Stimulated activated CD8-positive, alpha-beta memory T cell treated with anti-CD3 and anti-CD28 coated beads, Interleukin-4, amount 100 ng/mL, for 4 hours (primary cell): ENCODE measurements at places on chromosomes 5 and 9.
A peak's percentile ranks its signal among the peaks of the same experiment; 100 is the strongest.

DNA sequence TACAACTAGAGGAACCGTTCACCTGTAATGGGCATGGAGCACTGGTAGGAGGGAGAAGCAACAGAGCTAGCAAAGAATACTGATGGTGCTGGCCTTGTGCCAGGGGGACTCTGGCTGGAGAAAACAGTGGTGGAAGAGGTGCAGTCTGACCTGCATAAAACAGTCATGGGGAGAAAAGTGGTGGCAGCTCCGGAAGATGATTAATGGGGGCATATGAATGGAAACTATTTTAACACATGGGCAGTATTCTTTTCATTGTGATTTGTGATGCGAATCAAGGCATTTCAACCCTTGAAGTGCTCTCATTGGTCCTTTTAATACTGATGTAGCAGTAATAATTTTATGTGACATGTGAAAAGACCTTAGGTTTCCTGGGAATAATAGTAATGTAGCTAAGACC, 219.6 kb downstream of the ADAMTS6 start:
- DNase-seq = no peak

GRCh38 chr5:91024727-91025126, 358.4 kb downstream of the ARRDC3 start:
- DNase-seq = no peak

DNA sequence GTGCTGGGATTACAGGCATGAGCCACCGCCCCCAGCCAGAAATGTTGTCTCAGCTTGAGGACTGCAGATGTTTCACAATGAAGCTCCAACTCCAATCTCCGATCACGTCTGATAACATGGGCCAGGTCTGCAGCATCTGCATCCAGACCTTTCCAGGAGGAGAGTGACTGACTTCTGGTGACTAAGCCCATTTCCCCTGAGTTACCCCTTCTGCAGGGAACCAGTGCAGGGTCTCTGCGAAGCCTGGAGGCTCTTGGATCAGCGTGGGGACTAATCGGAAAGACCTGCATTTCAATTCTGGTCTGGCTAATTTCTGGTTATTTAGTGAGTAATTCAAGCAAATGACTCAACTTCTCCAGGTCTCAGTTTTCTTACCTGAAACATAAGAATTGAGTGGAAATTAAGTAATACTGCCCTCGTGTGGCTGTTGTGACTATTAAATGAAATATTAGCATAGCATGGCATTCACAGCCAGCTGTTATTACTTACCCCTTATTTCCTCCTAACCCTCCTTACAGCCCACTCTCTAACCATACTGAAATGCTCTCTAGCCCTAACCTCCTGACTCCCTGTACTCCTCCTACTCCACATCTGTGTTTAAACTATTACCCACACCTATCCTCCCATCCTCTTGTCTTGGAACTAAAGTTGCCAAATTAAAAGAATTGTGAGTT, 2.2 kb upstream of the GNPDA1 start:
- DNase-seq = no peak

DNA sequence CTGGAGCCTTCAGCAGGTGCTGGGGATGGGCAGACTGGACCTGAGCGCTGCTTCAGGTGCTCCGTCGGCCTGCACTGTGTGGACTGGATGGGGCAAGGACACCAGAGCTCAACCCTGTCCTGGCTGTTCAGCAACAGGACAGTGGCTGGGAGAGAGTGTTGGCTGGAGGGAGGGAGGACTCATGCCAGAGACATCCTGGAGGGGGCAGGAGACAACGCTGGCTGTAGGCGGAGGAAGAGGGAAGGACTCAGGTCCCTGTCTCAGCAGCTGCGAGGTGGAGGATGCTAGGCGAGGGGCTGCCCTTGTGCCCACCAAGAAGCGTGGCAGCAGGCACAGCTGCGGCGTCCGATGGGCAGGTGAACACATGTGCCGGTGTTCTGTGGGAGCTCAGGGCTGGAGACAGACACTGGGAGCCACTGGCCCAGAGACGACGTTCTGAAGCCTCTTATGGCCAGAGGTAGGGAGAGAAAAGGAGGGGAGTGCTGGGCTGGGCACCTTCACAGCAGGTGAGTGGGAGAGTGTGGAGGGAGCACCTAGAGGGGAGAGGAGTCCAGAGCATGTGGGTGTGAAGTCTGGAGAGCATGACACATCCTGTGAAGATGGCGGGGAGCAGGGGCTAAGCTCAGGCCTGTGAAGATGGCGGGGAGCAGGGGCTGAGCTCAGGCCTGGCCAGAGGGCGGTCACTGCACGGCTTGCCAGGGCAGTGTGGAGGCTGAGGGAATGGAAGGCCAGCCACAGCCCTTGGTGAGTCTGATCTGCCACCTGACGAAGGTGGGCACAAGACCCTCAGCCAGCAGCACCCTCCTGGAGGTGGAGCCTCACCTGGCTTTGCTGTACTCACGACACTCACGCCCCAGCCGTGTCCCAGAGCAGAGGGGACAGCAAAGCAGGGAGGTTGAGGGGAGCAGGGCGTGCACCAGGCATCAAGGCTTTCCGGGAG, 79.1 kb upstream of the FCN1 start:
- no peak for DNase-seq

- no peak for DNase-seq
Measured at GRCh38 chr9:124755061-124755460, 16.1 kb downstream of the NR6A1 start.

DNA sequence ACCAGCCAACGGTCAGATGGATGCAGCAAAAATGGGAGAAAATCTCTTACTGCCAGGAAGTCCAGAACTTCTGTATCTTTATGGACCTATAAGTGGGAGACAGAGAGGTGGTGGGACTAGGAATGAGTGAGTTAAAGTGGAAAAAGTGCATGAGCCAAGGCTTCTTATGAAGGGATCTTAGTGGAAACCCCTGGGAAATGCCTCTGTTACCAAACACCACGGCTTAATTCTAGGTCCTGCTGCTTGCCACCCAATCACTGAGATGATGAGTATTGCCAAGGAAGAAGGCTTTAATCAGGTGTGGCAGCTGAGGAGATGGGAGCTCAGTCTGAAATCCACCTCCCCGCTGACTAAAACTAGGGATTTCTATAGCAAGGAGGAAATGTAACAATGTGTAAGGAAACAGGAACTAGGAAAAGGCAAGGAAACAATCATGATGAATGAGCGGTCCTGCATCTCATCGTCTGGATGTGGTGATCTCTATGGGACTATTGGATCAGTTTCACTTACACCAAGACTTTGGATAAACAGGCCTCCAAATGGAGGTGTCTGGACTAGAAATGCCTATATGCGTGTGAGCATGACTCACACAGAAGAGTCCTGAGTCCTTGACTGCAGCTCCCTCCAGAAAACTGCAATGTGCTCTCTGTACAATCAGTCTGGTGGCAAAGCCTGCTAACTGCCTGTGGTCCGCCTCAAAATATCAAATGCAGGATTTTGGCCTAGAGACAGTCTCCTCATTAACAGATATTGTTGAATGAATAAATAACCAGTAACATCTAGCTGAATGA, 98.2 kb upstream of the PRR16 start:
- DNase-seq = no peak

DNA sequence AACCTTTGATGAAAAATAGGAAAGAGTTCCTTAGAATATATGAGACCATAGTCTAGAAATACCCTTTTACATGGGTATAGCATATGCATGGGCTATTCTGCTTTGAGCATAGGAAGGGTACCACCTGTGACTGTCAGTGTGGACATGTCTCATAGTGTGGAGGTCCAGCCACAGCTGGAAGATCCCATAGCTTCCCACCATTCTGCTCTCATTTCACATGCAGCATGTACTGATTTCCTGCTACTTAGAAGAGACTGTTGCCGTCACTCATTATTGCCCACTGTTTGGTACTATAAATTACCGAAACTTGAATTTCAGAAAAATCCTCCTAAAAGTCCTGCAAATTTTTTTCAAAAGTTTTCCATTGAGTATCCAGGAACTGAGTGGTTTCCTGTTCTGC, 477.8 kb upstream of the DAB2 start:
- no peak for DNase-seq

DNA sequence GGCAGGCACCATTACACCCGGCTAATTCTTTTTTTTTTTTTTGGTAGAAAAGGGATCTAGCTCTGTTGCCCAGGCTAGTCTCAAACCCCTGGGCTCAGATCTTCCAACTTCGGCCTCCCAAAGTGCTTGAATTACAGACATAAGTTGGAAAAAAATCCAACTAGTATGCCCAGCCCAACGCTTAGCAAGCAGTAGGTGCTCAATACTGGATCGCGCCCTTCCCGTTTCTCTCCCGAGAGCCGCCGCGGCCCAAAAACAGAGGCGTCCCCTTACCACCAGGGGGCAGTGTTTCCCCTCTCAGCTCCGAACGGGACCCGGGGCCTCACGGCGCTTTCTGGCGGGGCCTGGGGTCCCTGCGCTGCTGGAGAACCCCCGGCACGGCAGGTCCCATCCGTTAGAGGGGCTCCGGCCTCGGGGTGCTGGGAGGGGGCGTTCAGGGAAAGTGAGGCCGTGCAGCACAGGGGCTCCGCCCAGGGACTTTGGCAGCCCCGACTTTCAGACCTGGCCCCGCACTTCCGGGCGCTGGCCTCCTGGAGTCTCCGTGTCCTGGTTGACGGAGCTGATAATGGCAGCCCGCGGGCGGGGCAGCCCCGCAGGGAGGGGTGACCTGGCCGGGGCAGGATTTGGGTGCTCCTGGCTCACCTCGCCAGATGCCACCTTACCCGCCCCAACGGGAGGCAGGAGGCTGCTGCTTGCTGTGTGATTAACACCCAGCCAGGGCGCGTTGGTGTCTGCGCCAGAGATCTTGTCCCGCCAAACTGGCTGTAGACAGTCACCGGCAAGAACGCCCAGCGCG, 15.2 kb downstream of the PTGES start:
- DNase-seq = peak; percentile 65

- no peak for DNase-seq
Measured at GRCh38 chr9:122370303-122370702, 521 bp upstream of the PTGS1 start.

GRCh38 chr5:116068028-116068632, 16.7 kb upstream of the COMMD10 start:
- no peak for DNase-seq

DNA sequence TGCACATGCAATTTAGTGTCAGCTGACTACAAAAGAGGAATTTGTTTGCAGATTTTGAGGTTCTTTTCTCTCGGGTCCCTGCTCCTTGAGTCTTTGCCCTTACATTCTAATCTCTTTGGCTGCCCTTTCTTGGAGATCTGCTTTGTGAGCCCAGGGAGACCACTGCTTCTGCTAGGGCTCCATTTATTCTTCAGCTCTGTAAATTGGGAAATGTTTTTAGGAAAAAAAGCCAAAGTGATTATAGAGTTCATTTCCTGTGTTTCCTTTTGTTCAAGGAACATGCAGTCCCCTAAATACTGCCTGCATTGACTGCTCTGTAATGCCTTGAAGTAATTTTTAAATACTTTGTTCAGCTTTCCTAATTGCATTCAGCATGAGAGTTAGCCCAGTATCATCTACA, 197.4 kb downstream of the CSNK1G3 start:
- no peak for DNase-seq

- no peak for DNase-seq
Measured at GRCh38 chr5:154464438-154464837, 13.6 kb downstream of the HAND1 start.

DNA sequence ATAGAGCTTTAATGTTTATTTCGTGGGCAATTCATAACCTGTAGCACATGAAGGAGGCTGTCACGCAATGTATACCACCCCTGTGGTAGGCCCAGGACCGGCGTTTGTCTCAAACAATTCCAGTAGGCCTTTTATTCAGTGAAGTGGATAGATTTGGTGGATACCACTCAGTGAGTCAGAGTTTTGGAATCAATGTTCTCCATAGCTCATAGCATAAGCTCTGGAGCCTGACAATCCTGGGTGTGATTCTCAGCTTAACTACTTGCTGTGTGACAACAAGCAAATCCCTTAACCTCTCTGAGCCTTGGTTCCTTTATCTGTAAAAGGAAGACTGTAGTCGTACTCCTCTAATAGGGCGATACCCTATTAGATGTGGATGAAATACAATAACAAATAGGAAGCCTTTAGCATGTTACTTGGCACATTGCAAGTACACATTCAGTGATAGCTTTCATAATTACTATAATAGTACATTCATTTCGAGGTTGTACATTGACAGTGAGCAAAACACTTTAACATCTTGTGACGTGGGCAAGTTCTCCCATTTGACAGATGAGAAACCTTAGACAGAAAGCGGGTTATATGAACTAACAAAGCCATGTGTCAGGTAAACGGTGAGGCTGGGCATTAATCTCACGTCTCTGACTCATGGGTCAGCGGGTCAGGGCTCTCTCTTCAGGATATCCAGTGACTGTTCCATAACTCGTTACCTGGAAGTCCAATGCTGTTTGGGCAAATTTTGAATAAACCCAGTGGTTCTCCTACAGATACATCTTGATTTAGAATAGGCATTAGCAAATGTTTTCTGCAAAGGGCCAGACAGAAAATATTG, 130.8 kb downstream of the C9orf152 start:
- no peak for DNase-seq

DNA sequence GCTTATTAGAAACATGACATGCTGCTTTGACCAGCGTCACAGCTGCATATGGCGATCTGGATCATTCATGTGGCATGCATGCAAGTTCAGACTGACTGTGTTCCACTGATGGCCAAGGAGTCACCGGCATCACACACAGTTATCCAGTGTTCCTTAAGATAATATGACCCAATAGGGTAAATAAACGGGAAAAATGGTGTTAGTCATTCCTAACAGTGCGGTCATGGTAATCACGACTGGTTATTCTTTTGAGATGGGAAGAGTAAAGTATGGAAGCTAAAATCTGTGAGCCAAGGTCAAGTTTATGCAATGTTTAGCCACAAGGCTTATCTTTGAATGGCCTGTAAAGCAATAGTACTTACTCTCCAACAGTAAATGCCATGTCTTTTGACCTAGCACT, 29.3 kb upstream of the LVRN start:
- no peak for DNase-seq

GRCh38 chr5:148336704-148337435, 1.5 kb downstream of the SPINK9 start:
- DNase-seq = no peak

- no peak for DNase-seq
Measured at GRCh38 chr9:23412458-23412857, 413.6 kb downstream of the ELAVL2 start.

DNA sequence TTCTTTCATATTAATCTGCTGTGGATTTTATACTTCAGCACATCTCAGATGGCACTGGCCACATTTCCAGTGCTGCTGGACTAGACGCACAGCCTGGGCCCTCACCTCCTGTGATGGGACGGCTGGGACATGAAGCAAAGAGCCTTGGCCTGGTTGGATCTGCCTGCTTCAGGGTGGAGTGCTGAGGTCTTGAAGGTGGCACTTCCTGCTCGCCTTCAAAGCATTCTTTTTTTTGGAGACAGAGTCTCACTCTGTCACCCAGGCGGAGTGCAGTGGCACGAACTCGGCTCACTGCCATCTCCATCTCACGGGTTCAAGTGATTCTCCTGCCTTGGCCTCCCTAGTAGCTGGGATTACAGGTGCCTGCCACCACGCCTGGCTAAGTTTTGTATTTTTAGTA, 73.1 kb downstream of the RAPGEF1 start:
- no peak for DNase-seq
